Brain microvascular endothelial cell (primary cell): ENCODE measurements at places on chromosomes 3 and 15.

DNA sequence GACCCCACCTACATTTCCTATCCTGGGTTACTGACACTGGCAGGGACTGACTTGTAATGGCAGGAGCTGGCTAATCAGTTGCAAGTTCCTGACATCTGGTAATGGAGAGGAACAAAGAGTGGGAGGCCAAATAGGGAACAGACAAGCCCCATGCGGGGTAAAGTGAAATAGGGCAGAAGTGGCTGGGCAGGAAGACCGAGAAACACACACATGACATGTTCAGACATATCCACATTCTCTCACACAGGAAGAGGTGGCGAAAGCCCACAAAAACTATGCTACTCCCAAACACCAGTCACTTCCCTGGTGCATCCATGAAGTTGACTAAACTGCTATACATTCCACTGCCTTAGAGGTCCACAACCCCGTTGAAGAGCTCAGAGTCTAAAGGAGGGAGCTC is 394.1 kb upstream of the TBL1XR1 start:
- no peak for DNase-seq

- DNase-seq, result no peak
These were observed 228.8 kb upstream of the LYSMD4 start for GRCh38 chr15:99962006-99962561.

DNA sequence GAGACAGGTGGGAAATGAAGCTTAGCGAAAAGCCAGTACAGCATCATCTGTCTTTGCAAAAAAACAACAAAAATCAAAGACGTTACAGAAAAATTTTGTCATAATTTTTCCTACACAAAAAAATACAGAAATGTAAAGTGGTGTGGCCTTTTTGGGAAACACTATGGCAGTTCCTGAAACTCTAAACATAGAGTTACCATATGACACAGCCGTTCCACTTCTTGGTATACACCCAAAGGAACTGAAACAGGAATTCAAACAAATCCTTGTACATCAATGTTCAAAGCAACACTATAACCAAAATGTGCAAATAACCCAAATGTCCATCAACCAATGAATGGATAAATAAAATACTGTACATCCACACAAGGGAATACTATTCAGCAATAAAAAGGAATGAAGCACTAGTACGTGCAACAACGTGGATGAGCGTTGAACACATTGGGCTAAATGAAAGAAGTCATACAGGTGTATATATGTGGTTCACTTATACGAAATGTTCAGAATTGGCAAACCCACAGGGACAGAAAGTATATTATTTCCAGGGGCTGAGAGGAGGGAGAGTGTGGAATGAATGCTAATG is 46.8 kb downstream of the GLB1 start:
- no peak for DNase-seq

DNA sequence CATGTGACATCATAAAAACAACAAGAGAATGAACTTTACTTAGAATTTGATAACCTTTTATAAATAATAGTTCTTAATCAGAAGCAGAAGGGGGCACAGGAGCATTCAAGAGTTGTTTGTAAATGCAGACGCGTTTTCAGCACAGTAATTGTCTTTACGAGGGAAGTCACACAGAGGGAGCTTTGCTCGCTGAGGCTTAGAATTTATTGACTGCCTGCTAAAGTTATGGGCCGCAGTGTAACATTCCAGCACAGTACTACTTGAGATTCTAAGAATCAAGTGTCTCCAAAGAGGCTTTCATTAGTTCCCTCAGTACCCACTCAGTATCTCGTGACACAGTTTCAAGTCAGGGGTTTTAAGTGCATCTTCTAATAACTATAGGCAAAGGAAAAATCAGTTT is 288.7 kb downstream of the NR2F2 start:
- no peak for DNase-seq

DNA sequence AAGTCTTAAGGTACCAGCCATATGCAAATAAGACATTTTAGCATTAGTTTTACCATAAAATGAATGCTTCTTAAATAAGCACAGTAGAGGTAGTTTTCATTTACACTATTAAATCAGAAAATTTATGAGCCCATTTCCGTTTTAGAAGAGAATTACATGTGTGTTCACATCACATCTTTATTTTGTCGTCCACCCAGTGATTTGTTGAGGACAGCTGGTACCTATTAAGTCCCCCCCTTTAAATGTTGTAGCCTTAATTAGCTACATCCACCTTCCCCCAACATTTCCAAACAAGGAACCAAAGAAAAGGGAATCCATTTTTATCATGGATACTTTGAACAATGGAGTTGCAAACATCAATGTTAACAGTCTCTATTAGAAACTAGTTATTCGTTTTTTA is 6.8 kb downstream of the IL17RD start:
- no peak for DNase-seq

DNA sequence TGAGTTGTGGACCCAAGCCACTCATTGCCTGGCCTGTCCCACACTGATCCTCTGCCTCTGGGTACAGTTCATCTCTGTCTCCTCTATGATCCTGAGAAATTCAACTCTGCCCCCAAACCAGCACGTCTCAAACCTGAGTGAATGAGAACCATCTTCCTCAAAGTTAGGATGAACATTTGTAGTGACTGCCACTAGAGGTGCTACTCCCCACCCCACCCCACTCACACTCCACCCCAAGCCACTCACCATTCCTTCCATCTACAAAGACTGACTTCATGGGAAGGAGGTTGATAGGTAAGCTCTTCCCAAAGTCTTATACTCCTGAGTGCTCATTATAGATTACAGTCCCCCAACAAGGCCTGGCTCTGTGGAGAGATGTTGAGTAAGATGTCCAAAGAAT is 43.8 kb downstream of the NEK10 start:
- no peak for DNase-seq

- no peak for DNase-seq
These were observed 166.6 kb downstream of the XXYLT1 start for GRCh38 chr3:195104340-195104739.

GRCh38 chr3:150754896-150755295 is 8.1 kb downstream of the SIAH2 start:
- DNase-seq, result no peak

GRCh38 chr3:65587650-65588439 is 450.9 kb downstream of the MAGI1 start:
- no peak for DNase-seq

DNA sequence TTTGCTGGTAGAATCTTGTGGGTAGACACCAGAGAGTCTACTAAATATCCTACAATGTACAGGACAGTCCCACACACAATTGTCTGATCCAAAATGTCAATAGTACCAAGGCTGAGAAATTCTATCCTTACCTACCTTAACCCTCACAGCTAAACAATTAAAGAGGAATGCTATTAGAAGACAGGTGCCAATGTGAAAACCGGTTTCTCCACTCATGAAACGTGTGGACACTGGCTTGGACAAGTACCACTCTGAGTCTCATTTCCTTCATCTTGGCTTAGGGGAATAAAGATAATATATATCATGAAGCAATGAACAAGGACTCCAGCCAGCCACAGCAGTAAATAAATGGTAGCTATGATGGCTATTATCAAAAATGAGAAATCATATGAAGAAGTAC is 90.2 kb downstream of the RFTN1 start:
- DNase-seq, result no peak

DNA sequence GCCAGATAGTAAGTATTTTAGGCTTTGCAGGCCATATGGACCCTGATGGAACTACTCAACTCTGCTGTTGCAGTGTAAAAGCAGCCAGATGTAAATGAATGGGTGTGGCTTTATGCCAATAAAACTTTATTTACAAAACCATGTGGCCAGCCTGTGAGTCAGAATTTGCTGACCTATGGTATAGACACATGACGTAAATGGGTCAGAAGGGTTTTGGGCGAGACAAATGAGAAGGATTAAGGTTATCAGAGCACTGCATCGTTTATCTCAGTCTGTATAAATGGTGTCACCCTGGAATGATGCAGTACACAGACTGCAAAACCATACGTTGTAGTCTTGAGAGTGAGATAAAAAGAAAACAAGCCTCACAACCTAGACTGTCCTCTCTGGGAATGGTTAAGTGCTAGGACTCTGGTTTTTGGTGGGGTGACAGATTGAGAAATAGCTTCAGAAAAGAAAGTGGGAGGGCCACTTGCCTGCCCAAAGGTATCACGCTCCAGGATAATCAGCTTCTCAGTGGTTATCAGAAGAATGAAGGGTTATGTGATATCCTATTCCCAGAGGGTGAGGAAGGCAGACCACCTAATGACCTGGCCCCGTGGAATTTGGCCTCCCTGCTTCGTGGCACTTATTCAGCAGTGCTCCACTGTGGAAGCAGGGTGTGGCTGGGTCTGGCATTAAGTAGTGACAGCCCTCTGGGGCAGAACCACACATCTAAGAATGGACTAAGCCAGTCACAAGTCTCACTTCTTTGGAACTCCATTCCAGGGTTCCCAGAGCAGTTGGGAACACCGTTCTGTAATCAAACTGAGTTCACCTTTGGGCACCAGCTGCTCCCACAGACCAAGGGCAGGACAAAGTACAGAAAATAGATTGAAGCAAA is 46.1 kb downstream of the ABHD5 start:
- peak; percentile 41 for DNase-seq

GRCh38 chr15:91813924-91814323 is 39.6 kb upstream of the SLCO3A1 start:
- DNase-seq, result no peak

DNA sequence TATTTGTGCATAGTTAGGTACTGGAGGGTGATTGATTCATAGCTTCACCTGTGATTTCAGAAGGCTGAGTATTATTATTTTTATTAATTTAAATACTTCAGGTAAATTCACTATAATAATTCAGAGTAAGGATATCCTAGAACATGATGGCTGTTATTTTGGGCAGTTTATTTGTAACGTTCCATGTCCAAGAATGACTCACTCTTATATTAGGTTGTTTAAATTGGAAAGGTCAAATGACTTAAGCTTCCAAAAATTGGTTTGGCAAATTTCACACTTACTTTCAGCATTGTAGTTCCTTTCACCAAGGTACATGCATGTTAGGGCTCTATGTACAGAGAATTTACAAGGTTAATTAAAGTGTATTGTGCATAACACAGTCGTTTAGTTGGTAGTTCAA is 120.2 kb downstream of the EPHA3 start:
- DNase-seq, result peak; percentile 3

DNA sequence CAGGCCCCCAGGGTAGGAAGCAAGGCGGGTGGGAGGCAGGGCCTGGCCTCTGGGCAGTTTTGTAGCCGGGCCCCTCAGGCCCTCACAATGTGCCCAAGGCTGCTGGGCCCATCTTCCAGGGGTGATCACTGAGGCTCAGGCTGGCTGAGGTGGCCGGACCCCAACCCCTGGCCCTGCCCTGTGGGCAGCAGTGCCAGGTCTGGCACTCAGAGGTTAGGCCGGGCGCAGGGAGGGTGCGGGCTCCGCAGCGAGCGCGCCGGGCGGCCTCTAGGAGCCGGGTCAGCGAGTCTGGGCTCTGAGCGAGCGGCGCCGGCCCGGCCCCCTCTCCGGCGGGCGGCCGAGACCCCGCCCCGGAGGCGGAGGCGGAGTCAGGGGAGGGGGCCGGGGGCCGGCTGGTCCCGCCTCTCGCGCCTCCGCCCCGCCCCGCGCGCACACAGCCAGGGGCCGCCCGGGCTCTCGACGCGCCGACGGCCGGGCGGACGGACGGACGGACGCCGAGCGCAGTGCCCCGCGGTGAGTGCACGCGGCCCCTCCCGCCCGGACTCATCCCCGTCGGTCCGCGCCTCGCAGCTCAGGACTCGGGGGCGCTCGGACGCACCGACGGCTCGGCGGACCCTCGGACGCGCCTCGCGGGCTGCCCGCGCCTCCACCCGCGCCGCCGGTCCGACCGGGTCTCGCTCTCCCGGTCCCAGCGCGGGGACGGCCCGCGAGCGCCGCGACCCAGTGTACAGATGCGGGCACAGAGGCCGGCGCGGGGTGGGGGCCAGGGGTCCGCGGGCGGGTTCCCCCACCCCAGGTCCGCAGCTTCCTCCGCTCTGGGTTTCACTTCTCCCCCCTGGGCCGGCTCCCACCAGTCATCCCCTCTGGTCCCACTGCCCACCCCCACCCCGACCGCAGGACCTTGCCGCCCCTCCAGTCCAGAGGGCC is at the start of gene FBLN2:
Gene FBLN2 (plus strand): TSS at position 430 of the 927 bp plus-strand sequence. CDS start 21,231 bp downstream, outside the sequence.
- no peak for DNase-seq

- peak; percentile 51 for DNase-seq
These were observed 217.4 kb downstream of the DIPK2A start for GRCh38 chr3:144189044-144189443.

DNA sequence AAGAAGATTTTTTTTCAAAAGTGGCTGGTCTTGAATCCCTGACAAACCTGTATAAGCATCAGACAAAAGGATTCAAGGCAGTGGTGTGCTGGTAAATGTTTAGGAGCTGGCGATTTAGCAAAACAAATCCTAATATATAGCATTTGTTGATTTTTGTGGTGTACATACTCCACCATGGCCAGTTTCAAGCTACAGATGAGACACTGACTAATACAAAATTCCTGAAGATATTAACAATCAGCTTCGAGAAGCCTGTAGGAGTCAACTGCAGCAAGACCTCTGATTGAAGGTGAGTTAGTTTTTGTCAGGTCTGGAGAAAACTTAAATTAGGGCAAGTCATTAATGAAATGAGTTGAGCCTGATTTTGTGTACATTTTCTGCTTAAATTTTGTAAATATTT is 6.7 kb downstream of the STRIT1 start:
- DNase-seq, result no peak

GRCh38 chr15:33243393-33243792 is 48.9 kb upstream of the FMN1 start:
- DNase-seq, result peak; percentile 48

GRCh38 chr3:124800511-124801258 is 70.4 kb downstream of the UMPS start:
- DNase-seq, result peak; percentile 66

DNA sequence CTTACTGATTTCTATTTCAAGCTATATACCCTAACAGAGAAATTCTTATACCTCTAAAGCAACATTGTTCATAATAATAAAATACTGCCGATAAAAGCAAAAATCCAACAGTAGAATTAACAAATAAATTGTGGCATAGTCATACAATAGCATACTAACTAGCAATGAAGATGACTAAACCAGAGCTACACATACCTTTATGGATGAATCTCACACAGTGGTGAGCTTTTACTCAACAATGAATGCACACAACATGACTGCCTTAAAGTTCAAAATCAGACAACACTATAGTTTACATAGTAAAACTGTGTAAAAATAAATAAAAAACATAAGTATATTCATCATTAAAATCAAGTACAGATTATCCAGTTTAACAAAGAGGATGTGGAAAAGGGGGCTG is 99.1 kb downstream of the NR1I2 start:
- DNase-seq, result no peak

GRCh38 chr3:171285287-171285686 is 174.9 kb downstream of the TNIK start:
- DNase-seq, result no peak

- no peak for DNase-seq
These were observed 23.1 kb downstream of the CCDC12 start for GRCh38 chr3:46953234-46954010.

DNA sequence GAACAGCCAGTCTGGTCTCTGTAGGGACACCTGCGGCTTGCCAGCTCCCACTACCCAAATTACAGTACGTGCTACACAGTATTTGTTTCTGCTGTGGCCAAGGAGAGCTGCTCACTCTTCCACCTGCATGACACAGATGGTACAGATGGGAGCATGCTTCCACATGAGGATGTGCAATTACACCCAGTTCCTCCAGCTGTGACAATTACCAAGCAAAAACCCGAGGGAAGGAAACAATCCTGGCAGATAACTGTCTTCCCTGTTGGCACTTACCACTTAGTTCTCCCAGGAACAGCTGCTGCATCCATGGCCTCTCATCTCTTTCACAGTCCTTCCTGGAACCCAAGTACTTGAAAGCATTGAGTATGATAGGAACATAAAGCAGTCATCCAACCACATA is 34.4 kb downstream of the DET1 start:
- no peak for DNase-seq
